ENCODE measurements at places on chromosomes 4 and X. TPM values are rescaled to one million over a fixed set of nuclear protein-coding genes. Genes with fewer than 3 reads are reported as not detected.

The FAM184B gene
- 7.7 TPM for polyA plus RNA-seq

The ING2 gene
- 14.2 TPM for polyA plus RNA-seq

The SLC26A1 gene
- 5.2 TPM for polyA plus RNA-seq

The ZNF157 gene
- polyA plus RNA-seq = 0.35 TPM

The STBD1 gene
- 58.9 TPM for polyA plus RNA-seq

The UCHL1 gene
- 17.6 TPM for polyA plus RNA-seq

The PNCK gene
- polyA plus RNA-seq = 6.2 TPM

The INPP4B gene
- 36.4 TPM for polyA plus RNA-seq

The IL3RA gene
- 18.7 TPM for polyA plus RNA-seq

The HELT gene
- polyA plus RNA-seq = not detected

The ATP8A1 gene
- 7.1 TPM for polyA plus RNA-seq

The SH2D1A gene
- polyA plus RNA-seq = 3.3 TPM

The NDUFA1 gene
- 92.8 TPM for polyA plus RNA-seq

The HSFX1 gene
- polyA plus RNA-seq = 2.6 TPM

The ARAP2 gene
- polyA plus RNA-seq = 1.00 TPM

The APLN gene
- polyA plus RNA-seq = 6.9 TPM

The MAGEB10 gene
- polyA plus RNA-seq = not detected

The TNMD gene
- 68.7 TPM for polyA plus RNA-seq

DNA sequence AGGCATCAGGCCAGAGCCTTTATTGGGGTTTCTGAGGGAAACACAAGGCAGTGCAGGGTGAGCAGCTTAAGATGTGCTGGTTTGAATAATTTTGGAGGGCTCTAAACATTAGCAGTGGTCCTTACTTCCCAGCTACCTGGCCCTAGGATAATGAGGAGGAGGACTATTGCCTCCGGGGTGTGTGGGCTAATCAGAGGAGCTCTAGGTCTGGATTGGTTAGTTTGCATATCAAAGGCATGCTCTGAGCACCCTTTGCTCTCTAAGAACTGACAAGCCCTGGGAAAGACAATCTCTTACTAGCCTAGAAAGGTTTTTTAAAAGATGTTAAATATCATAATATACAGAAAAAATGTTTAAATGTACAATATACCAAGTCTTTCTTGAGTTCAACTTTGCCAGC lies 58.4 kb downstream of the RXFP1 start:
- no peak for DNase-seq

DNA sequence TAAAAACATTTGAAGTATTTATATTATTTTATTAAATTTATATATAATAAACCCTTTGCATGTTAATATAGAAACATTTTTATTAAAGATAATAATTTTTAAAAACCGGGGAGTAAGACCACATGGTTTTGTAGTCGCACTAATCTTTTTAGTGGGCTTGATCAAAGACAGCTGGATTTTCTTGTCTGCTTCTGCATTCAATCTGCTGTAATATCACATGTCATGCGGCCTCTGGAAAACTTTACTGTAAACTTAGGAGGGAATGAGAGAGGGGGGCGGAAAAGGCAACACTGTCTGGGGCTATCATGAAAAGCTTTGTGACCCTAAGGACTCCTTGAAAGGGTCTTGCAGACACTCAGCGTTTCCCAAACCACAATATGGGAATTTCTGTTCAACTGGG lies 62.8 kb upstream of the NLGN4X start:
- DNase-seq = no peak

DNA sequence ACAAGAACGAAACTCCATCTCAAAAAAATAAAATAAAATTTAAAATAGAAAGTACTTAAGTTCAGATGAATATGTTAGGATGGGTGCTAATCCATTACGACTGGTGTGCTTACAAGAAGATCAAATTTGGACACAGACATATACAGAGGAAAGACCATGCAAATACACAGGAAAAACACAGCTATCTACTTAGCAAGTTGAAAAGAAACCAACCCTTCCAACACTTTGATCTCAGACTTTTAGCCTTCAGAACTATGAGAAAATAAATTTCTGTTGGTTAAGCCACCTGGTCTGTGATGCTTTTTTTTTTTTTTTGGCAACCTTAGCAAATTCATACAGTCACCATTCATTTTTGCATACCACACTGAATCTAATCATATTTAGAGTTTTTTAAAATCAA lies 116.5 kb downstream of the CENPC start:
- DNase-seq = no peak

- DNase-seq = no peak
These were observed 256.1 kb downstream of the KLHL13 start for GRCh38 chrX:117860517-117860916.

- no peak for DNase-seq
These were observed 23.5 kb downstream of the INTS6L start for GRCh38 chrX:135543924-135544323.

GRCh38 chr4:34178476-34178875 lies 2065.8 kb downstream of the ARAP2 start:
- DNase-seq = no peak

GRCh38 chr4:15353207-15353606 lies 74.6 kb upstream of the C1QTNF7 start:
- no peak for DNase-seq

DNA sequence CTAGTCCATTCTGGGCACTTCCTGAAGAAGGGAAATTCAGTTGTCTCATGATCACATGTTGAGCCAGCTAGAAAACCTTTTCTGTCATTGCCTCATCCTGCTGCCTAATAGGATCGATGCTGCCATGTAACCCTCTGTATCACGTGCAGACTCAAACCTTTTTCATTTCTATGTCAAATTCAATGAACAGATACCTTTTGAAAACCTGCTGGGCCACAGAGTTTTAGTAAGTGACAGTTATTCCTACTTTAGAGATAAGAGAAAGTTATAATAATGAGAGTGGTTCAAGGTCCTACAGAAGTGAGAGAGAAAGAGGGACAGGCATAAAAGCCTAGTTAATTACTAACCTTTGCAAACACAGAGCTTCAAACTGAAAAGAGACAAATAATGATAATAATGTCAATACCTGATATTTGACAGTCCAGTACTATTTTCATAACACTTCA lies 46.0 kb downstream of the MAOA start:
- no peak for DNase-seq

DNA sequence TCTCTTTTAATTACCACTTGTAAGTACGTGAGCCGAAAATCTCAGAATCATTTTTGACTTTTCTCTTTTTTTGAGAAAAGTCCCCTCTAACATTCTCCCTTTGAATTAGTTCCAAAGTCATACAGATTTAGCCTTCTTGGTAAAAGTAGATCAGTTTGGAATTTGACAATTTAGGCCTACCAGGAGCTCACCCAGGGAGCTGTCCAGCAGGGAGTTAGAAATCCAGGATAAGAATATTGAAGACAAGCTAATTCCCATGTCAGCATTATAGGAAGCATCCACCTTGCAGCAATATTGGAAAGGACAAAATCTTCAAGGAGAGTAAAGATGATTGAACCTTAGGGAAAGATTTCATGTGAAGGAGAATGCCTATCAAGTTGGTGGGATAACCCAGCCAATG lies 352.2 kb upstream of the CPEB2 start:
- no peak for DNase-seq

DNA sequence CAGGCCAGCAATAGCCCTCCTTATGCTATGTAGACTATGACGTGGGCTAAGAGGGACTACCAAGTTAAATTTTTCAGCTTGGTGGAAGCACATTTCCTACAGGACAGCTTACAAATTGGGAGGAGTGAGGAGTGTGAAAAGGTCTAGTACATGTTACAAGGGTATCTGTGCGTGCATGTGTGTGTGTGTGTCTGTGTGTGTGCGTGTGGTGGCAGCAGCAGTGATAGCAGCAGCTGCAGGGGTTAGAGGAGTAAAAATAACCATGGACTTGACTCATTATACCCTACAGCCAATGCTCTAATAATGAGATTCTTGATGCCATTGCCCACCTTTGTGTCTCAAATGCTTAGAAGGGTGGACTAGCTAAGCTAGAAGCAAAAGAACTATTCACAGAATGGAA lies 88.6 kb downstream of the SLC9A7 start:
- DNase-seq = no peak

DNA sequence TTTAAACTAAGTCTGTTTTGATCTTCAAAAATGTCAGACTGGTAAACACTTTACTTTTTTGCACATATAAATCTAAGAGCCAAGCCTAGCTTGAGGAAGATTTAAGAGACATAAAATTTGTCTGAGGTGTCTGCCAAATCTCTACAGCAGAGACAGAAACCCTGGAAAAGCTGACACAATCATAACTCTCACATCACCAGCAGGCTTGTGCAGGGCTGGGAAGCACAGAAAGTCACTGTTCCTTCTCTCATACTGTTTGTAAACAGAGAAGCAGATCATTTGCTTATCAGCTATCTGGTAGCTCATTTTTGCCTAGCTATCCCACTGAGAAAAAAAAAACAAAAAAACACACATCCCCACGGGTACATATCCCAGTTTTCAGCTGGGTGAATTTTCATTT lies 7.0 kb downstream of the ENOX2 start:
- DNase-seq = no peak

DNA sequence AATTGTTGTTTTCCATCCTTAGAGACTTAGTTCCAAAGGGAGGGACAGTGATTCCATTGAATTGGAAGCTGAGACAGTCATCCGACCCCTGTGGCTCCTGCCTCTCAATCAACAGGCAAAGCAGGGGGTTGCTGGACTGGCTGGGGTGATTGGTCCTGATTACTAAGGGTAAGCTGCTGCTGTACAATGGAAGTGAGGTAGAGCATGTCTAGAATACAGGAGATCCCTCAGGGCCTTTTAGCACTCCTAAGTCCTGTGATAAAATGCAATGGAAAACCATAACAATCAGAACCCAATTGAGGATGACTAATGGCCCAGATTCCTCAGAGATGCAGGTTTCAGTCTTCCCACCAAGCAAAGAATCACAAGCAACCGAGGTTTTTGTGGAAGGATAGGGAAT lies 127.6 kb downstream of the AASDH start:
- DNase-seq = no peak

DNA sequence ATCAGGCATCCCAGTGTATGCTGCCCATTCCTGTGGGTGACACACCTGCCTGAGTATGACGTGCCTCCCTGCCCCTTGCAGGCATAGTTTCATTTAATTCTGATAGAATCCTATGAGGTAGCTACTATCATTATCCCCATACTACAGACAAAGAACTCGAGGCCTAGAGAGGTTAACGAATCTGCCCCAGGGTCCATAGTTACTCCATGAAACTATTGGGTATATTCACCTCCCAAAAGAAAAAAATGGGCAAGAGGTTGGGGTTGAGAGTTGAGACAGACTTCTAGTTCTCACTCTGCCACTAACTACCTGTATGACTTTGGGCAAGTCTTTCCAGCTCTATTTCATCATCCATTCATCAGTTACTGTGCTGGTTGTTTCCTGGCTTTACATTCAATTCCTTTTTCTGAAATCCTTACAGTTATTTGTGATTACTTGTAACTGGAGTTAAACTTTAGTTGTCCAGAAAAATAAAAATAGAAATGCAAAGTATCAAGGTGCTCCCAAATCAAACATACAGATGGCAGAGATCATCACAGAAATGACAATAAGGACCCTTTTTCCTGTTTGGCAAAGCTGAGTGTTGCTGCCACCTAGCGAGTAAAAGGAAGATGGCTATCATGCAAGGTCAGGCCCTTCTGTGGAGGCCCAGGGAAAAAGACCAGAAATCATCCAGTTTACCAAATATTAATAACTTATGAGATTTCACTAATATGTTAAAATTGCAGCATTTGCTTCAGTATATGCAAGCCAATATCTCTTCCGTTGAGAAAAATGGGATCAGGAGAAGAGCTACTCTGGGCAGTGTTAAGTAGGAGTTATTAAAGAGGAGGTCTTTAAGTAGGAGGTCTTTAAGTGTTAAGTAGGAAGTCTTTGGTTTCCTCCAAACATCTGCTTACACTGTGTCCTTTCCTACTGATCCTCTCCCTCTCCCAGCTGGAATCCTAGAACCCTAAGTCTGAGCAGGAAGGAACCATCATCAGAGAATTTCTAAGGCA lies 17.1 kb upstream of the MAP7D3 start:
- DNase-seq = no peak

DNA sequence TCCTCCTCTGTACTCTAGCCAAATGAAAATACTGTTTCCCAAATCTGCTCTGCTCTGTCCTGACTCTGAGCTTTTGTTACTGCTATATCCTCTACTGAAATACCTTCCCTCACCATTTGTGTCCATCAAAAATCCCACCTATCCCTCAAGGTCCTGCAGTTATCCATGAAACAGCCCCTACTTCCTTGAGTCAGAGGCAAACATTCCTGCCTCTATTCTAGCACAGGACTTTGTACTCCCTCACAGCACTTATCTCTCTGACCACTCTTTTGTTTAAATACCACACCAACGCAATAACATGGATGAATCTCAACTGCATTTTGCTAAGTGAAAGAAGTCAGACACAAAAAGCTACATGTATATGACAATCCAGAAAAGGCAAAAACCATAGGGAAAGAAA lies 10.5 kb upstream of the RNF128 start:
- no peak for DNase-seq

DNA sequence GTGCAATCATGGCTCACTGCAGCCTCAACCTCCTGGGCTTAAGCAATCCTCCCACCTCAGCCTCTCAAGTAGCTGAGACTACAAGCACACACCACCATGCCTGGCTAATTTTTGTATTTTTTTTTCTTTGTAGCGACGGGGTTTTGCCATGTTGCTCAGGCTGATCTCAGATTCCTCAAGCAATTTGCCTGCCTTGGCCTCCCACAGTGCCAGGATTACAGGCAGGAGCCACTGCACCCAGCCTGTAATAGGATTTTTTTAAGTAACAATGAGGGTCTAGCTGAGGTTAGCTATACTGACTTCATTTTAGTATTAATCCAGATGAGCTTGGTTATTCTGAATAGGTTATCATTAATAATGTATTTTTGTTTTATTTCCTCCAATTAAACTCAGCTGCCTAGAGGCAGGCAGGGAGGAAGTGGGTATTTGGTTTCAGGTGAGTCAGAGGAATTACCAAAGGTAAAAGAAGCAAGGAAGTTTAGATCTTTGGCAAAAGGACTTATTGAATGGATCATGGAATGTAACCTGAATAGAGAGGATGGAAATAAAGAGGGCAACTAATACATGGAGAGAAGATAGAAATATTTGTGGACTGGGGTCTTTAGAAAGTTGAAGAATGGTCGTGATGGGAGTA lies 1023.3 kb upstream of the TENM3 start:
- DNase-seq = no peak

DNA sequence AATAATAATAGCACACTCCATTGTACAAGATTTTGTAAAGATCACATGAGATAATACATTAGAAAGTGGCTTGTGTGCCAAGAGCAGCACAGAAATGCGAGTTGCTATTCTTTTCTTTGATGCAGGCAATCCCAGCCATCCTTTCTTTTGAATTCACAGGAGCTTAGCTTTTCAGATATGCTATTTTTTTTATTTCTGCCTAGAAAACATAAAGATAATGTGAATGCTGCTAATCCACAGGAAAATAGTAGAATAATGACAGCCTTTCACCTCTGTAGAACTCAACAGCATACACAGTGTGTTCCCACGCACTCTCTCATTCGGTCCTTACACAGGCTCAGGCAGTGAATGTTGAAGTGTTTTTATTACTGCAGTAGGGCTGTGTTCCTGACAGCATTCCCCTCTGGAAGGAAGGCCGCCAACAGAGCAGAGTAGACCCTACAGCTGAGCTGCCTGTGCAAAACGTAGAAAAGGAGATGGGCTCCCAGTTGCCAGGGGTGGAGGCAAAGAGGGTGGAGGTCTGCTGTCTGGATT lies 138.8 kb upstream of the TAPT1 start:
- no peak for DNase-seq

GRCh38 chrX:46840946-46841345 lies 4.1 kb downstream of the RP2 start:
- no peak for DNase-seq

- no peak for DNase-seq
These were observed 1420.4 kb downstream of the RAPGEF2 start for GRCh38 chr4:160523231-160523630.

GRCh38 chr4:189802884-189803283 lies 137.8 kb upstream of the FRG1 start:
- no peak for DNase-seq

- no peak for DNase-seq
These were observed 42.0 kb upstream of the MTMR8 start for GRCh38 chrX:64437218-64437617.

Data from forelimb muscle (tissue), 1 donor.